ENCODE measurements at places on chromosomes 11 and 22. TPM values are rescaled to one million over a fixed set of nuclear protein-coding genes. Genes with fewer than 3 reads are reported as not detected.

RAB39A gene
- 4.8 TPM for total RNA-seq

OR2AG2 gene
- total RNA-seq = not detected

MS4A2 gene
- total RNA-seq = not detected

ABCC8 gene
- total RNA-seq = not detected

MMP3 gene
- total RNA-seq = not detected

LYVE1 gene
- not detected for total RNA-seq

Measured in endodermal cell (in vitro differentiated cells).